ENCODE measurements at places on chromosomes 6 and 20. TPM values are rescaled to one million over a fixed set of nuclear protein-coding genes. Genes with fewer than 3 reads are reported as not detected.

DNA sequence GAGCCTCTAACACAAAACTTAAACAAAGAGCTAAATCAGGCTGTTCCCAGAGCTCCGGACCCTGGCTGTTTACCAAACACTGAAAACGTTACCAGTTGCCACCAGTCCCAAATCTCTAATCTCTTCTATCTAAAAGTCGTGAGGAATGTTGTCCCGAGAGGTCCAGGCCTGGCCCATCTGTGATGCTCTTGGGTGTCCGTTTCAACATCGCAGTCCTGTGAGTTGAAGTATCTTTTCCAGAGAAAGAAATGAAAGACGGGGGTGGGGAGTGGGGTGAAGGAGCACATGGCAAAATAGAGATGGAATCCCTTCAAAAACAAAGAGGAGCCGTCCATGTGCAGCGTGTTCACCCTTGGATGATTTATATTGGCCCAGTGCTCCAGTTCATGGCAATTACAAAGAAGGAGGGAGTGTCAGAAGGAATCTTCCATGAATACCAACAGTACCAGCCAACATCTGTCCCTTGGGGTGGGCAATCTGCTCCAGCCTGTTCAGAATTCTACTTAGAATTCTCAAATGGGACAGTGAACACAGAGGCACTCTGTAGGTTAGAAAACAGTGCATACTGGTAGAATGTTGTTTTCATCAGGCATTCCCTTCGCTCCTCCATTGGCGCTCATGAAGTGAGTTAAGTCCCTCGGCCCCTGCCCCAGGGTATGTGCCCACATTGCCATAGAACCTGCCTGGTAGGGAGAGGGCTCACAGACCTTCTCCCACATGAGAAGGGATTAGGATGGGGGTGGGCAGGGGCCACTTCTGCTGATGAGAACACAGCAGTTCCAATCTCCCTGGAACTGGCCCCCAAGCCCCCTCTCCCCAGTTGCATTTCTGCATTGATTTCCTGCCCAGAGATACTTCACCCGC lies 112.1 kb downstream of the LY86 start:
- no peak for DNase-seq

- DNase-seq, result no peak
Observed at GRCh38 chr20:42179768-42180167, 561.6 kb upstream of the CHD6 start.

TMEM74B gene
- total RNA-seq, result not detected

CPXM1 gene
- not detected for total RNA-seq

- no peak for DNase-seq
Observed at GRCh38 chr6:158839796-158840195, 20.6 kb upstream of the EZR start.

DNA sequence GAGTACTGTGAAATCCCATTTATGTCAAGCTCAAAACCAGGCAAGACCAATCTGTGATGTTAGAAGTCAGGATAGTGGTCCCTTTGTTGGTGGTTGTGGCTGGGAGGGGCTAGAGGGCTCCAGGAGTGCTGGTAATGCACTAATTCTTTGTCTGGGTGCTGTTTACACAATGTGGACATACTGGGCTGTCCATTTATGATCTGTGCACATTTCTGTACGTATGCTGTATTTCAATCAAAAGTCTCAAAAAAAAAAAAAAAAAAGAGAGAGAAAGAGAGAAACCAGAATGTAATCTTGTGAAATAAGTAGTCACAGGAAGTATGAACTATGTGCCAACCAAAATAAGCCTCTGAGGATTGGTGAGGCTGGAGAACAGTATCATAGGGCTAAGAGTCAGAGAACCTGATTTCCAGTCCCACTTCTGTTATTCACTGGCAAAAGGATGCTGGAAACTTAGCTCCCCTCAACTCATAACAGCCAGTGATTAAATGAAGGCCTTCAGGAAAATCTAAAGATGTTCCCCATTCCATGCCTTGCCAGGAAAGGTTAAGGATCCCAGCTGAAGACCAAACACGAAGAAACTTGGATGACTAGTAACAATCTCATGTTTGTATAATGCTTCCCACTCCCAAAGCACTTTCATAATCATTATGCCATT lies 19.6 kb upstream of the TRAM2 start:
- peak; percentile 49 for DNase-seq

PGC gene
- not detected for total RNA-seq

UBD gene
- total RNA-seq, result not detected

DNA sequence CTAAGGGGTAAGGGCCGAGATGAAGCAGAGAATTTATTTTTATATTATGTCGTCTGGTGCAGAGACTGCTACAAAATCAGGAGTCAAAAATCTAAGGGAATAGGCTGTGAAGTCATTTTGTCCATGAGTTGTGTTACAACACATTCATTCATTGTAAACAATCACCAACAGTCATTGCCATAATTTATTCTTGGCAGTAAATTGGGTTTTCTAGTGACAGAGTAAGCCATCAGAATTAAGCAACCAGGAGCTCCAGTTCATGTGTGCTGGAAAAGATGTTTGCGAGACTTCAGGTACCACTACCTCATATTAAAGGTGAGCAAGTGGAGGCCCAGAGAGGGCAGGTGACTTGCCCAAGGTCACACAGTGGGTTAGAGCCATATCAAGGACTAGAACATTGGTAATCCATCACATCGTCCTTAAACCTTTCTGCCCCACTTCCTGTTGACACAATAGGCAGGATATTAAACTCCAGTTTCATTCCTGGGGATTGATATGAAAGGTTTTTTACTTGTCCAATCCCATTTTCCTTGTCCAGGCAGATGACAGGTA lies 46.0 kb downstream of the E2F3 start:
- no peak for DNase-seq

GRCh38 chr6:158061361-158061708 lies 79.7 kb downstream of the SYNJ2 start:
- no peak for DNase-seq

- peak; percentile 91 for DNase-seq
Observed at GRCh38 chr6:149499066-149499465, 14.3 kb upstream of the ZC3H12D start.

DNA sequence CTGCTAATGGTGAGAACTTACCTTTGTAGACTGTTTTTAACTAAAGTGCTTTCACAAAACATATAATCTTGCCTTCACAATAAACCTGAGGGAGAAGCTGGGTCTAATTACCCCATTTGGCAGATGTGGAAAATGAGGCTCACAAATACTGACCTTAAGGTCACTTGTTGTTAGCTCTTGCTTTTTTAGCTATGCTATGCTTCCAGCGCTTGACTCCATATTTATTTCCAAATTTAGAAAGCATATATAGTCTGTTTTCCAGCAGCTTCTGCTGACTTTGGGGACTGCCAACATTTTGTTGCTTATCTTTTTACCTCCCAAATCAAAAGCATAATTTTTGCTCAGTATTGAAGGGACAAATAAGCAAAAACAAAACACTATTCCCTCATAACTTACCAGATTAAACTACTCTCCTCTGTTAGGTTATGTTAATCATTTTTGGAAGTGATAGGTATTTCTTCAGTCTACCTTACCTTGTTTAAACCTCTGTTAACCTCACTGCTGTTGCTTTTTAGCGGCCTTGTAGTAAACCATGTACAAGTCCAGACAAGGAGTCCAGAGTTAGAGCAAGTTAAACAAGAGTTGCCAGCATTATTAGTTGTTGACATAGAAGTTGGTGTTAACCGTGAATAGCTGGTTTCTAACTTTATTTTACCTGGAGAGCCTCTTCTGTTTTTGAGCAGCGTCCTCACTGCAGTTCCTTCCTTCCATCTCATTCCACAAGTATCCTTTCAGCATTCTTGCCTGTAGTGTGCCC lies 4.9 kb upstream of the BTBD3 start:
- DNase-seq, result no peak

CD24 gene
- total RNA-seq, result not detected

DNA sequence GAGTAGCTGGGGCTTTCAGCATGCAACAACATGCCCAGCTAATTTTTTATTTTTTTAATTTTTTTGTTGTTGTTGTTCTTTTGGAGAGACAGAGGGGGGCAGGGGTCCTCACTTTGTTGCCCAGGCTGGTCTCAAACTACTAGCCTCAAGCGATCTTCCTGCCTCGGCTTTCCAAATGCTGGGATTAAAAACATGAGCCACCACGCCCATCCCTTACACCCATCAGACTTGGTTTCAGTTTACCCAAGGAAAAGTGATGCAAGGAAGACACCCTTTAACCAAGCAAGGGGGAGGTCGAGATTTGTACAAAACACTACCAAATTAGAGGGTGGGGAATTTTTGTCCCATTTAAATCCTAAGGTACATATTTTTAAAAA lies 210.1 kb downstream of the ARHGAP18 start:
- no peak for DNase-seq

- no peak for DNase-seq
Observed at GRCh38 chr6:150999107-150999506, 133.6 kb downstream of the MTHFD1L start.

PTP4A1 gene
- 81.3 TPM for total RNA-seq

DNA sequence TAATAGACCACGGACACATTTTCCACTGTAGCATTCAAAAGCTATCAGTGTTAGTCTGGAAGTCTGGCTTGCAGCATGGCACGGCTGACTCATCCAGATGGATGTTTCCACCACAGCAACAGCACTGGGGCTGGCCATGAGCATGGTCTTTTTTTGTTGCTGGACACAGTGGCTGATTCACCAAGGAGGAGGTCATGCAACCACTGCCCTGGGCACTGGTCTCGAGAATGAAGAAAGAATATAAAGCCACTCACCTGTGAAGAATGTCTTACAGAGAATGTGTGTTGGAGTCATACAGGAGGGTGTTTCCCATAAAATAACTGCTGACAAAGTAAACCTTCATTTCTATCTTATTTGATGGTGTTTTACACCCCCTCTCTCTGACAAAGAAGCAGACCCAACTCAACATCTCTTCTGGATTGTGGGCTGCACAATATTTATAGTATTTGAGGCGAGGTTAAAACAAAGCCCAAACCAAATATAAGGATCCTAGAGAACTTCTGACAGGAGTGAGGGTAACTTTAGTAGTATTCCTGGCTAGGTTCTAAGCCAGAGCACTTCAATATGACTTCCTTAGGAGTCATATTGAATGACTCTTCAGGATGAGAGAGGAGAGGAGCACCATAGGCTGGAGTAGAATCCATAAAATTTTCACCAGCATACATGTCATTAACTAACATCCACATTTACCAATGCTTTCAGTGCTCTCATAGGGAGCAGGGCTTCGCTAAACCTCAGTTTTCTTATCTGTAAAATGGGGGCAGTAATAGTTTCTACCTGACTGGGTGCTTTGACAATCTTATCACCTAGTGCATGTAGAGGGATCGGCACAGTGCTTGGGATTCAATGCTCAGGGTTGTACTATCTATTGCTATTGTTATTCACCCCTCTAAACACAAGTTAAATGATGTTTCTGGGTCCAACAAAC lies 121.4 kb downstream of the KIF13A start:
- DNase-seq, result peak; percentile 98

DNA sequence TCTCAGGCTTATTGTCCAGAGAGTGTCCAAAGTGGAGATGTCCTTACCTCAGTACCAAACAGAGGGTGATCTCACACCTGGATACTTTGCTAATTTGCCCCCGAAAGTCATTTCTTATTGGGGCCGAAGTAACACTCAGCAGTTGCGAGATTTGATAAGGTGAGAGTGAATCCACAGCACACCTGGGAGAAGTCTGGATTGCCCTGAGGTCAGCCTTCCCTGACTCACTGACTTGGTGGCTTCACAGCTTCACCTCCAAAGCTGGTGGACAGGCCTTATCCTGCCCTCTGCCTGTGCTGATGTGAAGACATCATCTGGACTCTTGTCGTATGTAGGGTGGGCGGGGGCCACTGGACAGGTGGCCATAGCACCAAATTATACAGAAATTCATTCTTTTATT lies 101.9 kb upstream of the ARMC2 start:
- no peak for DNase-seq

OLIG3 gene
- total RNA-seq, result not detected

KIF13A gene
- 66.0 TPM for total RNA-seq

DNA sequence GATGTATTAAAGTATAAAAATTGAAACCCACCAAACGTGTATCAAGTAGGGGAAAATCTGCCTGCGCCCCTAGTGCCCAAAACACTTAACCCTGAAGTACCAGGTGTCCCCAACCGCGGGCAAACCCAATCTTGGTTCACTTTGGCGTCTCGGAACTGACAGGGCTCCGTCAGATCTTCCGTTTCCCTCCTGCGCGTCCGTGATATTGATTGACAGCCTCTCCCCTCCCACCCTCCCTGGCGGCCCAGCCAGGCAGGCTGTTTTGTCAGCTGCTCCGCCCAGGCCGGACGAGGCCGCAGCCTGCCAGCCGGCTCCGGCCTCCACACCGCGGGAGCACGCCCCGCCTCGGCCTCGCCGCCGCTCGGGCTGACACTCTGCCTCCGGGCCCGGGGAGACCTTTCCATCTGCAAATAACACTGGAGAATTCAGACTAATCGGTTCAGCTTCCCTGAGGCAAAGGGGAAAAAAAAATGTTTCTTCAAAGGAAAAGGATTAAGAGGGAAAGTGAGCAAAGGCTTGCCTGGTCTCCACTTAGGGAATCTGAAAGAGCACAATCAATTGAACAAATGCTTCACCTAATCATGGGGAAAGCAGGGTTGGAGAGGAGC lies 234.9 kb upstream of the MCHR2 start:
- peak; percentile 39 for DNase-seq

- no peak for DNase-seq
Observed at GRCh38 chr20:36092398-36093024, 62.0 kb upstream of the EPB41L1 start.

DNA sequence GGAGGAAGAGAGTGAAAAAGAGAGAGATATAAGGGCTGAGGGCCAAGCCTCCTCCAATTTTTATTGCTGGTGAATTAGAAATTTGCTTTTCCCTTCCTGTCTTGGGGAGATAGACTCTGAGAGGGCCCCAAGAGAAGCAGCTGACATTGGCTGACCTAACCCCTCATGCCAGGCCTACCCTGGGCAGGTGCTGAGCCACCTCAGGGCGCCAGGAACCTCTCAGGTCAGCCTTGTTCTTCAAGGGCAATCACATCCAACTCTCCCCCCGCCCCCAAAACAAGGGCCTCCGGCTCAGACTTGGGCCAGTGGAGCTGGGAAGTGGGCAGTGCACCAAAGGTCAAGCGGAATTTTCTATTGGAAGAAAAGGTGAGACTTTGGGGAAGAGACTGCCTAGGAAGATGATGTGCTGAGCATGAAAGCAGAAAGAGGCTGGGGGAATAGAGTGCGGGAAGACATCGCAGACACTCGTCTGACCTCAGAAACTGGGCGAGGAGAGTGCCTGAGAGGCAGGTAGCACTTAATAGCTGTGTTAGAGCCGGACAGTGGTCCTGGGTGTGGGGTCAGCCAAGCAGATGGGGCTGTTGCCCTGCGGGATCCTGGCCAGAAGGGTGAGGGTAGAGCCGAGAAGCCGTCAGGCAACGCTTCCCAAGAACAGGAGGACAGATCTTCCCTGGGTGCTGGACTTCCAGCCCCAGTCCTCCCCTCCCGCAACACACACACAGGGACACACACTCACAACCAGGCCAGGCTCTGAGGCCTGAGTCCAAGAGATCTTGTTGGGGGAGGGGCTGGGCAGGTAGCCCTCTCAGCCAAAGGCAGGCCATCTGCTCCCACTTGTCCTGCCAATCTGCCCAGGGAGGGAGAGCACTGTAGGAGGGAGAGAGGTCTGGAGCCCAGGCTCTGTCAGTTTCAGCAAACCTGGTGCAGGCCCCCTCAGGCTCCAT lies 3.7 kb upstream of the FASTKD5 start:
- DNase-seq, result no peak

GRCh38 chr6:146885708-146886457 lies 287.1 kb downstream of the ADGB start:
- no peak for DNase-seq

TMEM200A gene
- 127 TPM for total RNA-seq

SYS1 gene
- 34.6 TPM for total RNA-seq

All from HFFc6 (cell line).